ENCODE measurements at places on chromosomes 1 and 21. TPM values are rescaled to one million over a fixed set of nuclear protein-coding genes. Genes with fewer than 3 reads are reported as not detected.

The AMY1A gene
- not detected for total RNA-seq

The RNU5D-1 gene
- not detected for total RNA-seq

GRCh38 chr1:202579806-202580205, 130.4 kb downstream of the SYT2 start:
- DNase-seq = peak; percentile 90

GRCh38 chr1:21541329-21541728, 32.1 kb downstream of the ALPL start:
- DNase-seq = no peak

GRCh38 chr21:45940091-45940490, 41.5 kb upstream of the COL6A1 start:
- no peak for DNase-seq

- peak; percentile 100 for DNase-seq
Measured at GRCh38 chr21:33641352-33642026, at the start of gene CRYZL1. Gene CRYZL1, minus strand, starts transcription at chr21:33641741. Its CDS starts 10,190 bp downstream, at chr21:33631551.

DNA sequence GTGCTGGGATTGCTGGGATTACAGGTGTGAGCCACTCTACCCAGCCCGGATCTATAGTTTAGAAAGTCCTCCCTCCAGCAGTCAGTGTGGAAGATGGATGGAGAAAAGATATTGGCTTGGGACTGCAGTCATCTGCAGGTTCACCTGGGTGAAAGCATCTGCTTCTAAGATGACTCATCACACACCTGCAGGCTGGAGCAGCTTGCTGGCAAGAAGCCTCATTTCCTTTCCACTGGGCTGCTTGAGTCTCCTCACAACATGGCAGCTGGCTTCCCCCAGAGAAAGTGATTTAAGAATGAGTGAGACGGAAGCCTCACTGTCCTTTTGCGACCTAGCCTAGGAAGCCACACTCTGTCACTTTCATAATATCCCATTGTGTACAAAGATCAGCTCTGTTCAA, 50.0 kb downstream of the FOXO6 start:
- no peak for DNase-seq

GRCh38 chr1:94993931-94994645, 67.2 kb upstream of the CNN3 start:
- no peak for DNase-seq

GRCh38 chr1:66402194-66402593, 131.8 kb upstream of the SGIP1 start:
- DNase-seq = peak; percentile 72

Measured in fibroblast of the aortic adventitia (primary cell).